ENCODE measurements at places on chromosomes 12 and 14.

- no peak for DNase-seq
These were observed 46.5 kb downstream of the CAND1 start for GRCh38 chr12:67315661-67316060.

DNA sequence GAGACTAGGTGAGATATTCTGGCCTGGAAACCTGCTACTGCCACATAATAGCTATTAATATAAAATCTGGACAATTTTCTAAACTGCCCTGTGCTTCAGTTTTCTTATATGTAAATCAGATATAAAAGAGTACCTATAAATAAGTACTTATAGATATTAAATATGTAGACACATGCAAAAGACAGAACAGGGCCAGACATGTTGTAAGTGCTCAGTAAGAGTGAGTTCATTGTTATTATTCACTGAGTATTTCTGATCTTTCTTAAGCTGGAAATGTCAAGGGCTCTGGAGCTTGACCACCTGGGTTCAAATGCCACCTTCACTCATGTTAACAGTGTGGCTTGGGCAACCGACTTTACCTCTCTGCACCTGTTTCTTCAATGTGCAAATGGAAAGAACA, 179.8 kb downstream of the GALC start:
- no peak for DNase-seq

GRCh38 chr14:105018414-105018813, 2.5 kb downstream of the CDCA4 start:
- no peak for DNase-seq

GRCh38 chr14:39868949-39869348, 436.7 kb upstream of the FBXO33 start:
- no peak for DNase-seq

GRCh38 chr14:62006116-62006731, 244.0 kb downstream of the SNAPC1 start:
- no peak for DNase-seq
